ENCODE measurements at places on chromosomes 5 and 9.

DNA sequence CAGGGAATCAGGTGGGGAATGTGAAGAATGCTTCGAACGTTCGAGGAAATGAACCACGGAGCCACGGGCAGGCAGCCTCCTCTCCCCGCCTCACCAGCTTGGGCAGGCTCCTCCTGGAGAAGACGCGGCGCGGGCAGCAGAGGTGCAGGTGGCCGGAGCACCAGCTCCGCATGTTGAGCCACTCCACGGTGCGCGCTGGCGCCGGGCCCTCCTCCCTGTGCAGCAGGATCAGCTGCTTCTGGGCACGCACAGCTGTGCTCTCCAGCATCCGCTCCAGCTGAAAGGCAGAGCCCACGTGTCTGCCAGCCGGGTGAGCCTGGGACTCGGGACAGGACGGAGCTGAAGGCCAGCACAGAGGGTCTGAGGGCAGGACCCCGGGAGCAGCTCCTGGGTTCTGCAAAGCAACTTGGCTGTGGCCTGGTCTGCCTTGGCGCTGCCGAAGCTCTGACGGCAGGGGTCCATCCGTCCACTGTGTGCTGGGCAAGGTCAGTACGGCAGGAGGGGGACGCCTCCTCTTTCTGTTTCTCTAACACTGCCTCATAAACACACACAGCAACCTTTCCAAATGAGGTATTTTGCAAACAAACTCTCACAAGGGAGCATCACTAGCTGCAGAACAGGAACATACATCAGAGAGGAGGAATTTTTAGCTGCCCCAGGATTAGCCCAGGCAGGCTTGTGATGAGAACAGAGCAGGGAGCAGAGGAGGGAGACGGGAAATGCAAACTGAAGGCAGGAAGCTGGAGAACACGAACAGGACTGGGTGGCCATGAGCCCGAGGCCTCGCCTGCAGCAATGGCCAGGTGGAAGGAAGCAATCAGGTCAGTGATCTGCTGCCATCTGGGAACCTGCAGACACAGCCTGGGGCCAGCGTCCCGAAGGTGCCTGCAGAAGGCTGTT, 20.1 kb upstream of the NSMF start:
- DNase-seq, result no peak

GRCh38 chr9:549455-549997, 292.0 kb upstream of the DMRT1 start:
- DNase-seq, result no peak

DNA sequence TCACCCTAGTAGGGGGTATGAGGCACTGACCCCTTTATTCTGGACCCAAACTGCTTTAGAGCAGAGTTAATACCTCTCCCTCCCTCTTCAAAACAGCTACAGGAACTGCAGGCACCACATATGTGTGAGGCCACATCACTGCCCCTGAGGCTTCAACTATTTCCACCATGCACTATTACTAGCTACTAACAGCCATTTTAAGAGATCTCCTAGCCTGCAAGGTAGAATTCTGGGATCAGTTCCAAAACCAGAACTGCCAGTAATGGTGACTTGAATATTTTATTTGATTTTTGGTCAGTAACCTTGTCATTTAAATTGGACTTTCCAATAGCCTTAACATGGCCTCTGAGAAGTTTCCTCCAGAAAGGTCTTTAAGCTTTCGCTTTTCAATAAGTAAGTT, 55.3 kb upstream of the FSD1L start:
- DNase-seq, result no peak

DNA sequence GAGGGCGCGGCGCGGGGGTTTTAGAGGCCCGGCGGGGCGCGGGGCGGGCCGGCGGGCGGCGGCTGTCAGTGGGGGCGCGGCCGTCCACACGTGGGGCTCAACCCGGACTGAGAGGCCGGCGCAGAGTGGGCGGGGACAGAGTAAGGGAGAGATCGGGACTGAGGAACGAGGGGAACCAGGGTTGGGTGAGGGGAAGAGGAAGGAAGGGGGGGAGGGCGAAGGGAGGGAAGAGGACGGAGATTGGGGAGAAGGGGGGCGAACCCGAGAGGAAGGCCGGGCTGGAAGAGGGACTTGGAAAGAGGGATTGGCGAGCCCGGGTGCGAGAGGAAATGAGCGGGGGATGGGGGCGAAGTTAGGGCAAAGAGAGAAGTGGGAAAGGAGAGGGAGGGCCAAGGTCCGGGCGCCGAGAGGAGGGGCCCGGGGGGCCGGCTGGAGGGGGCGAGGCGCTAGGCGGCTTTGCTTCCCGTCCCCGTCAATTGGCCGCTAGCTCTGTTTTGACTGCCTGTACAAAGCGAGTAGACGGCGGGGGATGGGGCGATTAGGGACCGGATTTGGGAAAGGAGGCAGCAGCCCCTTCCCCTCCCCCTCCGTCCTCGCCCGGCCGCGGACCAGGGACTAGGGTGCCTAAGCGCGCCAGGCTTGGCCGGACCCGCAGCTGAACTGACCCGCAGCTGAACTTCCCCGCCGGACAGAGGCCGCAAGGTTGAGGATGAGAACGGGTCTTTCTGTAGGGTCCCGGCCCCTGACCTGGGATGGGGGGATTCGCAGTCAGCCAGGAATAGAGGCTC, 399 bp upstream of the FBN2 start:
- no peak for DNase-seq

DNA sequence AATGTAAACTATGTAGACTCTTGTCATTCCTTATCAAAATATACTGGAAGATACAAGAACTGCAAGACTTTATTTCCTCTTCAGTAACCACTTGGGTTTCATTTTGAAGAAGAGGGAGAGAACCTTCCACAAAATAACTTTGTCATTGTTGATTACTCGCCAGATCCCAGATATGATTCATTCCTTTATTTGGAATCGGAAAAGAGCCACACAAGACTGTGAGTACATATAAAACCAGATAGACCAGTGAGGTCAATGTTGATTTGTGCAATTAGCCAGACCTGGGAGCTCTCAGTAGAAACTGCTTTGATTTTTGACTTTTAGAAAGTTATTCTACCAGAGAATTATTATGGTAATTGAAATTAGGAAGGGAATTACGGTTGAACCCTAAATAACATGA, 146.1 kb downstream of the TMEM167A start:
- no peak for DNase-seq

GRCh38 chr5:147479949-147480348, 29.9 kb downstream of the DPYSL3 start:
- DNase-seq, result no peak

DNA sequence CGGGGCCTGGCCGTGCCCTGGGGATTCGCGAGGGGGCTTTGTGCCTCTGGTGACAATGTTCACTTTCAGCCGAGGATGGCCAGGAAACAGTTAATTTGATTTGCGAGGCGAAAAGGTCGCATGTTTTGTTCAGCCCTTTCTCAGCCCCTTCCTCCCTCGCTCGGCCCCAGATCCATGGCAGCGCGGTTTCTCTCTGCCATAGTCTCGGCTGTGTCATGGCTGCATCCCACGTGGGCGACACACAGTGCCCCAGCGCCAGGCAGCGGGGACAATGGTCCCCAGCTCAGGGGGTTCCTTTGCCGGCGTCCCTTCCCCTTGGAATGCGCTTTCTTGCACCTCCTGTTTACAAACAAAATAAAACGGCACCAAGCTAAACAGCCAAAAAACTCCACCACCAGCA, 370.3 kb upstream of the IRX2 start:
- DNase-seq, result no peak

- no peak for DNase-seq
Observed at GRCh38 chr5:141840280-141840812, 37.9 kb downstream of the PCDH1 start.

DNA sequence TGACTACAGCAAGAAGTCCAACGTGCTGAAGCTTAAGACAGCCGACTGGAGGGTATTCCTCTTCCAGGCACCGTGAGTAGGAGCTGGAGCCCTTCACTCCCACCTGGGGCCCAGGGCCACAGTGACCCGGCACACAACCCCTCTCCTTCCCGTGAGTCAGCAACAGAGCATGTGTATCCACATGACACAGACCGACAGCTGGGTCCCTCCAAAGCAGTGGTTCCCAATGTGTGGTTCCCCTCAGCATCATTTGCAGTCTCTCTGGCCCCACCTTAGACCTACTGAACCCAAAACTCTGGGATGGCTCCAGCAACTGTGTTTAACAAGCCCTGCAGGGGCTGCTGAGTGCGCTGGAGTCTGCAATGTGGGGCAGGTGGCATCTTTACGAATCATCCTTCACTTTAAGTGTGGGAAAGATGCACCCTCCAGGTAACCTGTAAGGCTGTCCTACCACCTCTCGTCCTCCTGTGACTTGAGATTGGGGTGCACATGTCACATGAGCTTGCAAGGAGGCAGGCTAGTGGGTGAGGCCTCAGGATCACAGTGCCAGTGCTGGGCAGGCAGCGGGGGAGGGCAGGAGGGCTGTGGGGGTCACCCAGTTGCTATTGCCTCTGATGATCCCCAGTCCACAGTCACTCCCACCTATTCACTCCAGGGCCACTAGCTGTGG, 42.2 kb downstream of the PSD2 start:
- DNase-seq, result no peak

DNA sequence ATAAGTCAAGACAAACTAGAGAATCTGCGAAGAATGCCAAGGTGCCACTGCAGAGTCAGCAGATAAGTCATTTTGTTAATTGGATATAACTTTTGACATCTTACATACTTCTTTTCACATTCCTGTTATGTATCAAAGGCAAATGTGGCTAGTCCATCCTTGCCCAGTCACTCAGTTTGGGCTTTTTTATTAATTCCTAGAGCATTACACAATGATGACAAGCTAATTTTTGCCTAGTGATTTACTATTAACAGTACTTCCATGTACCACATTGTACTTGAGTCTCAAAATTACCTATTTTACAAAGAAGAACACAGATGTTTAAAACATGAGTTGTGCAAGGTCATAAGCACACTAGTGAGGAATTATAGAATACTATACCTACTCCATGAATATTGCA, 680.8 kb downstream of the DNAH5 start:
- no peak for DNase-seq

DNA sequence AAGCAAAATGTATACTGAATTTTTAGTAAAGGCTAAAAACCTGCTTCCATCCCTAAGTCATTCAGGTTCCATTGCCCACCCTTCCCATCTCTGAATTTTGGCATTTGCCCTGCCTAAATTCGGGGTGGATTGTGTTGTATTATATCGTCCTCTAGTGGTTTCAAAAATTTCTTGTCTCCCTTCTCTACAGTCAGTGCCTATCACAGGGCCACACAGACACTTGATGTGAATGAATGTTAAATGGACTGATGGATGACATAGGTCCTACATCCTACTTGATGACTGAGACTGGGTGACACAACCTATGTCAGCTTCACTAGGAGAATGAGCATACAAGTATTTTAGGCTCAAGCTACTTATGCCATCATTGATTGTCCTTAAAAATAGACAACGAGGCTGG, 45.6 kb upstream of the SLC30A5 start:
- no peak for DNase-seq

DNA sequence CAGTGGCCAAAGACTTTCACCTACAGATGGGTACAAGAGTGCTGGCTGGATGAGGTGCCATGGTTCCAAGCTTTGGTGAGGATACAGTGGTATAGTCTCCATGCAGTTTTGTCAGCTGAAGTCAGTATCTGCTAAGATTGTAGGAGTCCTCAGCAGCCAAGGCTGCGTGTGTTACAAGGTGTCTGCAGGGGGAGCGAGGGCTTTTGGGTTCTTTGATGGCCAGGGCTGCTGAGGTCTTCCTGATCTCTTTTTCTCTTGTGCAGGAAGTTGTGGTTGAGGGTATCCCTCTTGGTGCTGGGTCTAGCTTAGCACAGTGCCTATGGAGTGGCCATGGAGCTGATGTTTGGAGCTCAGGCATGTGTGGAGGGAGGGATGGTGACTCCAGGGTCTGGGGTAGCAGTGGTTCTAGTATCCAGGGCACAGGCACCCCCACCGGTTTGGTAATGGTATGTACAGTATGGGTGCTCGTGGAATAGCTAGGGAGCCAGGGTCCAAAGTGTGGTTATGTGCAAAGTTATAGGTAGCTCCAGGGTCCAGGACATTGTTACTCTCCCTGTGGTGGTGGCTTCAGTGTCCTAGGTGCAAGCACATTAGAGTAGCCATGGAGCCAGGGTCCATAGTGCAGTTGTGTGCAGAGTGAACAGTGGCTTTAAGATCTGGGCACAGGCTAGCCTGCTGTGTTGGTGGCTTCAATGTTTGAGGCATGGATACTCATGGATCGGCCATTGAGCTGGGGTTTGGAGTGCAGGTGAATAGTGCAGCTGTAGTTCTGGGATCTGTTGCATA, 36.7 kb downstream of the CNTLN start:
- DNase-seq, result no peak

GRCh38 chr9:136265561-136266355, 20.1 kb upstream of the QSOX2 start:
- DNase-seq, result no peak

DNA sequence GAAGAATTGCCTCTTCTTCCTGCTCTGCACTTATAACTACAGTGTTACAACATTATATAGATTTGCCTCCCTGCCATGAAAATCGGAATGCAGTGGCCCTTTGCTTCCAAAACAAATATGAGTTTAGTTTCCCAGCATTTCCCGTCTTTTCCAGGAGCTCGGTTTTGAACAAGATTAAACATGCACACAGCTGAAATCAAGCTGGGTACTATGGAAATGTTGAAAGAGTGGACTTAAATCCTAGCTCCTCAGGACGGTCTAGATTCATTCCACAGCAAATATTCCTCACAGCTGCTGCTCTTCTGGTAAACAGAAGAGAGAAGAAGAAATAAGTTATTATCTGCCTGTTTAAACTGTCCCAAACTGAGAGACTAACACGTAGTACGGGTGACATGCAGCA, 161.4 kb downstream of the PIK3R1 start:
- no peak for DNase-seq

DNA sequence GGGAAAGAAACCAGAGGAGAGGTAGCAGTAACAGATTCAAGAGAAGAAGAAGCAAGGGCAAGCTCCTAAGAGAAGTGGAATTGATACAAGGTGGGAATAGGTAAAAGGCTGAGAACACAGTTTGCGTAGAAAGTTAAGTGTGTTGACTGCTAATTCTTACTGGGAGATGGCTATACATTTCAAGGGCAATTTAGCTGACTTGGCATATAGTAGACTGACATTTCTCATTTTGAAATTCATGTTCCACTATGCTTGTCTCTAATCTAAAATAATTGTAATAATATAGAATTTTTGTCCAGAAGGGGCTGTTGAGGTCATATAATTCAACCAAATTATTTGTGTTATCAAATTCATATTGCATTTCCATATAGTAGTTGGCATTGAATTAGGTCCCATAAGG, 144.0 kb downstream of the ATG10 start:
- no peak for DNase-seq

GRCh38 chr9:38009990-38010389, 59.0 kb downstream of the SHB start:
- DNase-seq, result no peak

- DNase-seq, result no peak
Observed at GRCh38 chr9:121741228-121741918, 89.9 kb downstream of the DAB2IP start.

DNA sequence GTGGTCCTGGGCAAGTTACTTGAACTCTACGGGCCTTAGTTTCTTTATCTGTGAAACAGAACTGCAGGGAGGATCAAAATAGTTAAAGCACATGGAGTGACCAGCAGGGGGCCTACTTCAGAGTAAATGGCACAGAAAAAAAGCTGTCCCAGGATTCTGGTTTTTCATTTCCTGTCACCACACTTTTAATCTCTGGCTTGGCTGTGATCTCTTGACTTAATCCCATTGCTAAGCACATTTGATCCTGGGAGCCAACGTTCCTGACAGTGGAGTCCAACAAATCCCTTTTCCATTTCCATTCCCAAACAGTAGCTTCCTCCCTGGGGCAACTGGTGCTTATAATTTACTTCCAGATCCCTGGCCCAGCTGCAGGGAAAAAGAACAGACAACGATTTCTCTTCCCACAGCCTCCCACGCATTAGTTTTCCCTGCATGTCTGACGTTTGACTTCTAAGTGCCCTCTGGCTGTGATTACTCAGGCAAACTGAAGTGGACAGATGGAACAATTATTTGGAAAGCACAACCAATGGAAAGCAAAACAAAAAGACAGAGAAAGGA, 136.5 kb upstream of the STK32A start:
- DNase-seq, result no peak

Measured in HuH-7.5 (cell line).